ENCODE measurements at places on chromosomes 12 and 14.

DNA sequence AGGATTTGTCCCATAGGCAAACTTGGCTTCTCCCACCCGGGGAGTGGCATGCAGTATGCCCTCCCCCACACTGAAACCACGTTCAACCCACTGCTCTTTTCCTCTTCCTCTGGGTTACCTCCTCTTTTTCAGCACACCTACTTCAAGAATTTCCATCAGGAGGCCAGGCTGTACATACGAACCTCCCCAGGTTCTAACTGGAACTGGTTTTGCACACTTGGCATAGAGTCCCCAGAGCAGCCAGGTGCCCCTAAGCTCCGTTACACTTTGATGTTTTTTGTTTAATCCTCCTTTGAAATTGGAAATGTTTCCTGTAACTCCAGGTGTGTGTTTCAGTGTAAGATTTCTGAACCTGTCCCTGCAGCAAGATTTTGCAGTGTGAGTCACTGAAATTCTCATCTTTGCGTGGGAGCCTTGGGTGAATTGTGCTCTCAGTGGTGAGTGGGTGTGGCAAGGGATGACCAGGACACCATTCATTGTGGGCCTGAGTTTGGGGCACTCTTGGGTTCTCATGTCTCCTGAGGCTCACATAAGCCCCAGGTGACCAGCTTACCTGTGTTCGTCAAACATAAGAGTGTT lies 18.2 kb downstream of the CD9 start:
- DNase-seq, result no peak

GRCh38 chr12:5768581-5769196 lies 176.4 kb downstream of the ANO2 start:
- no peak for DNase-seq

DNA sequence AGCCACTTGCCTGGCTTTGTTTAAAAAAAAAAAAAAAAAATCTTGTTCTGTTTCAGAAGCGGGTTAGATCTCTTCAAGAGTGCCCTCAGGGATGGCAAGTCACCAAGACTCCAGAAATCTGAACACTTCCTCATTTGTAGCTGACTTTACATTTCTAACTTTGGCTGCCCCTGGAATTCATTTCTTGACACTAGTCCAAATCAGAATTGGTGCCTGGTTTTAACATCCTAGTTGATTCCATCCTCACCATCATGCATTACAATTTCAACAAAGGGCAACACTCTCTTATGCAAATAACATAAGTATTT lies 295.5 kb downstream of the RMST start:
- DNase-seq, result no peak

DNA sequence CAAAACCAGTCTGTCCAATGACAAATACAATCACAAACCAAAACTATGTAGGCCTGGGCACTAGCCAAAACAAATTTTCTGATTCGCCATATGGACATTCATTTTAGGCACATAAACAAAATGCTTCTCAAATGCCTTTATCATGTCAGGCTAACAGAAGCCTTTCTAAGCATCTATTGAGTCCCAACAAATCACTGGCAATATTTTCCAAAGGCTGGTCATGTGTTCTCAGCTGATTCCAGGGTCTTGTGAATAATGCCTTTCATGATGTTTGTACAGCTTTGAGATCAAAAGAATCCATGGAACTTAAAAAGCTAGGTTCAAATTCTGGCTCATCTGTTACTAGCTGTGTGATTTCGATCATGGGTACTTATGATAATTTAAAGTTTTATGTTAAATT lies 16.1 kb downstream of the FSCB start:
- no peak for DNase-seq

DNA sequence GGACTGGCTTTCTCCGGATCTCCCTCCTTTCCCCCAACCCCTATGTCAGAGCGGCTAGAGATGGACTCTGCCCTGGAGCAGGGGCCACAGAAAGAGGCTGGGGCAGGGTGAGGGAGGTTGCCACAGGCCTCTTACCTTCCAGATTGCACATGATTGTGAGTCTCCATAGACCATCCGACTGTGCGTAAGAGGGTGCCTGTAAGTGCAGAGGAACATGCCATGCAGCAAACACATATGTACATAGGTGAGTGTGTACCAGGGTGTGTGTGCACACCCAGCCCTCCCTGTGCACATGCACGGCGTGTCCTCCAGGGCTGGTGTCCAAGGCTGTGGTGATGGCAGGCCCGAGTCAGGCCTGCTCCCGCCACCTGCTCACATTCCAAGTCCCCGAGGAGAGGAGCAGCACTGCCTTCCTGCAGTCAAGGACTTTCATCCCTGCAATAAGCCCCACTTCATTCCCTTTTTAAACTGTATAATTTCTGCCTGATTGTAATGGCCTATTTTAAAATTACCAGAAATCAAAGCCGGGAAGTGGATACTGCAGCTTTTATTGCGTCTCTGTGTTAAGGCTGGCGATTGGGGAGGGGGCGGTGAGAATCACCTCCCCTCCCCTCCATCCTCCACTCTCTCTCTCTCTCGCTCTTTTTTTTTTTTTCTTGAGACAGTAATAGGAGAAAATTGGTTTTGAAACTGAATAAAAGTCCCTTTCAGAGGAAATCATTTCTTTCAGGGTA lies 28.5 kb downstream of the FAM222A start:
- no peak for DNase-seq

- DNase-seq, result no peak
Observed at GRCh38 chr12:56462565-56462964, 5.8 kb upstream of the SPRYD4 start.

DNA sequence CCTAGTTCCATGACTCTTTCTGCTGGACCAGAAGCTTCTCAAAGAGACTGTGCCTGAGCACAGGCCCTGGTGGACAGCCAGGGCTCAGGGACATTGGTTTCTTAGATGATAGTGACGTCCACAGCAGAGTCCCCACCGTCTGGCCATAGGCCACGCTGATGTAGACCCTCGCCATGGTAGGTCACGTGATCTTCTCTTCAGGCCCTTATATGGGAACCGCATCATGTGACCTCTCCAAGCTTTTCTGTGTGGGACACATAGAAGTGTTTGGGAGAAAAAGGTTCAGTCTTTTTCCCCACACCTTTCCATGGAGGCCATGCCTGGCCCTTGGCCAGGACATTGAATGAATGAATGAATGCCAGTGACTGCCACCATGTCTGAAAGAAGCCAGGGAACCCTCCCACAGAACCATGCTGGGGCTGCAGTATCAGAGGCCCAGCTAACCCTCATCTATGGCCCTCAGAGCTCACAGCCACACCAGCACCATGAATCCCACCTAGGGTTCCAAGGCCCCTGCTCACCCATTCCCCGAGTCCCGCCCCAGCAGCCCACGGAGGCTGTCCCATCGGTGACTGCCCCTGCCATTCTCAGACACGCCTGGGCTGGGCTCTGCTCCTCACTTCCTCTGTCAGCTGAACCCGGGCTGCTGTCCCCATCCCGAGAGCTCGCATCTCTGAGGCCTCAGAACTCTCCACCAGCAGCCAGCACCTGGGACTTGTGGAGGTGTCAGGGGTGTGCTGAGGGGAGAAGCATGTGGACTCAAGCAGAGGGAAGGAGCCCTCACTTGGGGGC lies 292.1 kb downstream of the ADGRD1 start:
- no peak for DNase-seq

DNA sequence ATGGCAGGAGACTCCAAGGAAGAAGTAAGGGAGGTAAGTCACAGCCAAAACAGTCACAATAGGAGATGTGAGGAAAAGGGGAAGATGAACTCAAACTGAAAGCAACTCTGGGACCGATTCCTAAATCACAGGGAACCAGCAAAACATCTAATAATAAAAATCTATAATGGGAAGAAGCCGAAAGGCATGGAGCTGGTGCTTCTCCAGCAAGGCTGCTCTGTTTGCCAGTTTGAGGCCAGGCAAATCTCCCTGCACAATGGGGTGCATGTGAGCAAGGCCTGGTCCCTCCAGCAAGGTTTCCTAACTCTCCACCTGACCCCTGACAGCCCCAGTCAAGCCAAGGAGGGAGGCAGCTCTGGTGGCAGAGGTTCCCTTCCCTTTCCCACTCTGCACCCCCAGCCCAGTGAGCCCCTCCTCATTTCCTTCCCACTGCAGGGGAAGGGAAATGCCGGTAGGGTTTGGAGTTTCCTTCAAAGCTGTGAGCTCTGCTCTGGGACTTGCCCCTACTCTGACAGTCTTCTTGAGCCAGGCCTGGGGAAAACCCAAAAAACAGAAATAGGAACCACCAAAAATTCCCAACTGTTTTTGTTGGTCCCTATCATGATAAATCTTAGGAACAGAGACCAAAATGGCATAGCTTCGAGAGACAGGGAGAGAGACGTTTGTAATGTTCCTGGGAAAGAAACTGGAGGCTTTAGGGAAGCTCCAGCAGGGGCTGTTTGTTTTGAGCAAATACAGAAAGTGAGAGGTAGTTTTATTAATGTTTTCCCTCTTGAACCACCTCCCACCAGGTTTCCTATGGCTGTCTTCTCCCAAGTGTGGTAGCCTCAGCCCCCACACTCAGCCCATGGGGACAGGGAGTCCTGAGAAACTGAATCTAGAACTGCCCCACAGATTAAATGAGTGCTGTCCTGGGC lies 34.6 kb downstream of the FMNL3 start:
- DNase-seq, result no peak

GRCh38 chr14:67987606-67988005 lies 168.0 kb downstream of the RAD51B start:
- DNase-seq, result no peak

- DNase-seq, result no peak
Observed at GRCh38 chr12:108253540-108253939, 85.6 kb downstream of the CMKLR1 start.

DNA sequence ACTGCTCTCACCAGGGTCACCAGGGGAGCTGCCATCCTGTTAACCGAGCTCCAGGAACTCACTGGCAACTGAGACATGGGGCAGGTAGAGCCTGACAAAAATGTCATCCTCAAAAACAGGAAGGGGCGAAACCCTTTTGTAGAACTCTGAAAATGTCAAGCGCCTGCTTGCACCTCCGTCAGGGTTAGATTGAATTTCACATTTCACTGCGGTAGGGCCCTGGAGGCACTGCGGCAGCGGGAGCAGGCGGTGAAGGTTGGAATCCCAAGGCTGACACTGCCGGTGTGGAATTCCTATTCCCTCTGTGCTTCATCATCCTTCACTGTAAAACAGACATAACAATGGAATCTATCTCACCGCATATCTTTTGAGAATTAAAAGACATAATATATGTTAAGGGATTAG lies 142.8 kb upstream of the TMCC3 start:
- no peak for DNase-seq

DNA sequence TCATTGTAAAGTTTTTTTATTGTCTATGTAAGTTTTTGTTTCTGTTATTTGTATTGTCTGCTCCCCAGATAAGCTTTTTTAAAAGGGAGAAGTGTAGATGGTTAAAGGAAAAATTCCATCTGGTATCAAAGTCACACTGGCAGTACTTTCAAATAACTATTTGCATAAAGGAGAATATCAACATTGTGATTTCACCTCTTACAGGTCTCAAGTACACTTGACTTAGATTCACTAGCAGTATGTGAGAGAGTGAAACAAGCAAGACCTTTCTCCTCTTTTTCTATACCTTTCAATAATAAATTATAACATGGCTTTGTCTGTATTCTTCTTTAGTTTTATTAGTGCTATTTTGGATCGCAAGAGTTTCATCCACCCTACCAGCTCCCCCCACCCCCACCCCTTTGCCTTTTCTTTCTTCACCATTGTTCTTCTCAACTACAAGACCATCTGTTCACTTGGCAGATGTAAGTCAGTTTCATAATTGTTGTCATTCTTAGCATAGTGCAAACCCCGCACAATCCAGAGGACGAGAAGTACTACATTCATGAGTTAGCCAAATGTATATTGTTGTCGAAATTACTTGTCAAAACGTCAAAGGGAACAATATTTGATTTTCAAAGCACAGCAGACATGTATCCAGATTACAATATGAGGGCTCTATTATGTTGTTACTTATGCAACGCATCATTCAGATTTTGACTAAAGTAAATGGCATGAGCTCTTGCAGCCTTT lies 602.7 kb upstream of the FLRT2 start:
- DNase-seq, result no peak

GRCh38 chr12:52836042-52836466 lies 1.9 kb upstream of the KRT79 start:
- DNase-seq, result no peak
